Activated CD4-positive, alpha-beta memory T cell treated with anti-CD3 and anti-CD28 coated beads, Interleukin-2, amount 10 ng/mL, durations not matched to agents 7 days and 5 days (primary cell): ENCODE measurements at places on chromosomes 16 and 17. TPM values are rescaled to one million over a fixed set of nuclear protein-coding genes. Genes with fewer than 3 reads are reported as not detected.

The CLEC10A gene
- total RNA-seq = not detected

The C1QL1 gene
- 0.33 TPM for total RNA-seq

The DHRS13 gene
- 25.2 TPM for total RNA-seq

The SPAG7 gene
- 58.2 TPM for total RNA-seq
